ENCODE measurements at places on chromosomes 6 and 20.

DNA sequence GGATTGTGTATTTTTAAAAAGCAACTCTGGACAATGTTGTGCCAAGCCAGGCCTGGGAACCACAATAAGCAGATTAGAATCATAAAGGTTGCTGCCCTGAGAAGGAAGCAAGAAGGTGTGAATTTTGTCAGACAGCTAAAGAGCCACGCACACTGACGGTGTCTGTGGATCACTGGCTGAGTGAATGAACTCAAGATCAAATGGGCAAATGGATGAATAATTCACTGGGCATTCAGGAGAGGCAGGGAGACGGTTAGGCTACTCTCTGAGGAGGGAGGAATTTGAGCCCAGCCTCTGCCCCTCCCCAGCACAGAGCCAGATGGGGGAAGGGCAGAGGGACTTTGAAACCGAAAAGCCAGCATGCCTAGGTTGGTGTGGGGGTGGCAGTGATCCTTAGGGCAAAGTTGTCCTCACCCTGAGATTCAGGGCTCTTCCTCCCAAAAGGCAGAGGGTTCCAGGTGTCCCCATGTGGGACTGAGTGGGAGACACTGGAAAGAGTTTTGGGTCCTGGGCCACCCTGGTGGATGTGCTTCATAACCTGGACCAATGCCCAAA lies 19.5 kb upstream of the SLC22A7 start:
- DNase-seq = no peak

DNA sequence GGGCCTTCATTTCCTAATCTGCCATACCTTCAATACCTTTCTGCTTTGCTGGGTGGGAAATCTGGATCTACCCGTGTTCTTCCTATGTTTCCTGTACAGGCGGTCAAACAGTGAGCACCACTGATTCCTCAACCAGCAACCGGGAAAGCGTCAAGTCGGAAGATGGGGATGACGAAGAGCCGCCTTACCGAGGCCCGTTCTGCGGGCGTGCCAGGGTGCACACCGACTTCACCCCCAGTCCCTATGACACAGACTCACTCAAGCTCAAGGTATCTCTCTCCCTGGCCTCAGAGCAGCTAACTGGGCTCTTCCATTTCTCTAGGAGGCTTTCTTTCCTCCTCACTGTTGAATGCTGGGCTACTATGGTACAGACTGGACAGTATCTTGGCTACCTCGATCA lies 190.1 kb downstream of the SASH1 start:
- no peak for DNase-seq

GRCh38 chr6:74283532-74283931 lies 587.5 kb downstream of the CD109 start:
- DNase-seq = no peak

DNA sequence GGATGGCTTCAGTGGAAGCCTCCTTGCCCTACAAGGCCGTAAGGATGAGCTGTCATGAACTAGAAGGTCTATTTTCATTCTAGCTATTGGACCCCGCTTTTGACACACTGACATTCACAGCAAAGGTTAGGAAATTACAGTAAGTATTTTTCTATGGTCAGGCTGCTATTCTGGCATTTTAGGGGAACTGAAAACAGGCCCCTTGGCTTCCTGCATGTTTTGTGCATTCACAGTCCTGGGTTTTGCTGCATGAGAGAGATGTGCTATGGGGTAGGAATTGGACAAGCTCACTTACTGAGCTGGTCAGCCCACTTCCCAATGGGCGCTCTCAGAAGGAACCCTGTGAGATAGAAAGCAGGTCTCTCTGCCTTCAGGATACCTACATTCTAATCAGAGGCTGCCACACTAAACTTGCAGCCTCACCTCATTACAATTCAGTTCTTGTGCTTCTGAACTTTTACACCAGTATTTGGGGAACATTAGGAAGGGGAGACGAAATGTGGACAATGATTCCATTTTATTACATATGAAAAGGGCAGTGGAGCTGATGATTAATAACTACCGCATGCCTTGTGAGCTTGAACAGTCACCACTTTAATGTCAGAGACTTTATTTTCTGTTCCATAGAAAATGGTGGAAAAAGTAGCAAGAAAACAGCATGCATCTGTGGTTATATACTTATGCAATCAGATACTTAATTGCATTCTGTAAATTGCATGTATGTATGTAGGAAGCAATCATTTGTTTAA lies 86.6 kb upstream of the TAB2 start:
- no peak for DNase-seq

- DNase-seq = no peak
These were observed 5.1 kb upstream of the MAP1LC3A start for GRCh38 chr20:34553366-34553867.

- DNase-seq = no peak
These were observed 74.2 kb upstream of the RNF217 start for GRCh38 chr6:124887872-124888580.

DNA sequence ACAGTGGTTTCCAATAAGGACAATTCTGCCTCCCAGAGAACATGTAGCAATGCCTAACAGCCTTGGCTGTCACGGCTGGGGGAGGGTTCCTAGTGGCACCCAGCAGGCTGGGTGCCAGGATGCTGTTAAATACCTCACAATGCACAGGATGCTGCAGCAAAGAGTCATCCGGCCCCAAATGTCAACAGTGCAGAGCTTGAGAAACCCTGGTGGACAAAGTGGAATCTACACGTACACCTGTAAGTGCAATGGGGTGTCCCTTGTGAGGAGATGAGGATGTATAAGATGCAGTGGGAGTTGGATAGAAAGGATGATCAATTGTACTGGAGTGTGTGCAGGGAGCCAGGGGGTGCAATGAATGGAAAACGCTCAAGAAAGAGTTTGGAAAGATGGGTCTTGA lies 142.4 kb downstream of the FNDC1 start:
- DNase-seq = no peak

DNA sequence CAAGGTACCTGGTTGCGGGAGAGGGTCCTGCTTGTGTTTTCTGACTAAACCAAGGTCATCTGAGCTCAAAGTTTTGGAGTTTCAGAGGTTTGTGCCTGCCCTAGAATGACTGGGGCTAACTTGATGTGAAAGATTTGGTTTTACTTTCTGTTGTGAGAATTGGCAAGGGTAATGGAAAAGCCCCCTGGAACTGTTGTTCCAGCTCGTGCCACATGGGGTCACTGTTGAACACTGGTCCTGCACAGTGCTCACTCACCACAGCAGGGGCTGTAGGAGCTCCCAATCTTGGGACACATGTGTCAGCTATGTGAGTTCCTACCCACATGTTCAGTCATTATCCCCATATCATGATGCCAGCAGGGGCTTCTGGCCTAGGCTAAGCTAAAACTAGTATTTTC lies 6.5 kb downstream of the TGM6 start:
- no peak for DNase-seq

DNA sequence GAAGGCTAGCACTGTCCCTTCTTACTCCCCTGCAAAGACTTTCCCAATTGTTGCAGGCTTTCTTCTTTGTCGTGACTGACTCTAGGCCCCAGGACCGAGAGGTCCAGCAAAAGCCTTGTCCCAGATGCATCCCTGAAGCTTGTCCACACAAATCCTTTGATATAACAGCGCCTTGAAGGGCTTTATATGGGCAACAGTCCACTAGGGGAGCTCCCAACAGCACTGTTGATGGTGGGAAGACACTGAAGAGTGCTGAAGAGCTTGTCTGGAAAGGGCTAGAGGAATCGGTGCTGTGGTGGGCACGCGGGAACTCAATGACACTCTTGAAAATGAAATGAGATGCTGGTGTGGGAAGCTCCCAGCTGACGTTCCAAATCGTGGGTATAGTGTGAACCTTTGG lies 316.1 kb upstream of the CDH4 start:
- no peak for DNase-seq

GRCh38 chr6:35299674-35300073 lies 2.1 kb downstream of the DEF6 start:
- DNase-seq = peak; percentile 75

DNA sequence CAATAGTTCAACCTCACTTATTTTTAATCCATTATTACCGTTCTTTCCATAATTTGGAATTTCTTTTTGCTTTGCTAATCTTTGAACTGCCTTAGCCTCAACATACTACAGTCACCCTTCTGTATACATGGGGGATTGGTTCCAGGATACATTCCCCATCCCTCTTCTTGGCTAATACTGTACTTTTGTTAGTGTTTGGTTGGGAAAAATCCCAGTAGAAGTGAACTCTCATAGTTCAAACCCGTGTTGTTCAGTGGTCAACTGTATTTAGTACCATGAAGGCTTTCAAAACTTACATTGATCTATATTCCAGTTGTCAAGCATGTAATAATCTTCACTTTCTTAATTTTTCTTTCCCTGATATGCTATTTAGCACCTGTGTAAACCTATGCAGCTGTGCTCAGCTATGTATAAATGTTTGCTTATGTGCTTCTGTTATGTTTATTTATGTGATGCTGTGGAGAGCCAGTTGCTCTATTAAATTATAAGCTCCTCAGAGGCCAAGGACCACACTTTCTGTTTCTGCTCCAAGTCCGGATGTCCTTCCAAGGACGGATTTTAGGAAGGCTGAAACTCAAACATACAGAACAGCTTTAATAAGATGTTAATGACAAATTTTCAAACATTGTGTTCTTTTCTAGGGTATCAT lies 33.3 kb upstream of the LAMA4 start:
- no peak for DNase-seq

GRCh38 chr6:30557683-30557981 lies 537 bp downstream of the PRR3 start:
- peak; percentile 36 for DNase-seq

DNA sequence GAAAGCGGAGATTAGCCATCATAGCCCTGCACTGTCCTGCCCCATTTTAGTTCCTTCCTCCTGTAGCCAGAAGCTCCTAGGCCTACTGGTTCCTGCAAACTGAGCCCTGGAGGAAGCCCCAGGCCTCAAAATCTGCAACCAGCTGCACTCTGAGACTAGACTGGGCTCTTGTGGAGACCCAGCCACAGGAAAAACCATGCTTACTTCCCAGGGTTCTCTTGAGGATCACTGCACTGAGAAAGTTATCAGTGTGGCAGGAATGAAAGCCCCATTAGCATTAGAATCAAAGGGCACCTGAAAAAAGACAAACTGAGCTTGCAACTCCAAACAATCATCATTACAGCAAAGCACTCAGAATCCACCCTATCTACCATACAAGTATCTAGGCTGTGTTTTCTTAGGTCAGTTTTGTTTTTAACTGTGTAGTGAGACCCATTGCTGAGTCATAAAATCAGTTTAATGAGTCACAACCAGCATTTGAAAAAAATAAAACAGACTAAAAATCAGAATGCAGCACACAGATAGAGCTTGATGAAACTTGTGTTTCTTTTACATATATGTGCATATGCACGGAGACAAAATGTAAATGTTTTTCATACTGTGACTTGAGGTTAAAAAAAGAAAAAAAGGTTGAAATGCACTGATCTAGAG lies 91.0 kb downstream of the UNC5CL start:
- DNase-seq = no peak

GRCh38 chr6:139323511-139324300 lies 31.9 kb upstream of the TXLNB start:
- DNase-seq = peak; percentile 98

GRCh38 chr6:144321839-144322591 lies 36.9 kb downstream of the UTRN start:
- DNase-seq = no peak

DNA sequence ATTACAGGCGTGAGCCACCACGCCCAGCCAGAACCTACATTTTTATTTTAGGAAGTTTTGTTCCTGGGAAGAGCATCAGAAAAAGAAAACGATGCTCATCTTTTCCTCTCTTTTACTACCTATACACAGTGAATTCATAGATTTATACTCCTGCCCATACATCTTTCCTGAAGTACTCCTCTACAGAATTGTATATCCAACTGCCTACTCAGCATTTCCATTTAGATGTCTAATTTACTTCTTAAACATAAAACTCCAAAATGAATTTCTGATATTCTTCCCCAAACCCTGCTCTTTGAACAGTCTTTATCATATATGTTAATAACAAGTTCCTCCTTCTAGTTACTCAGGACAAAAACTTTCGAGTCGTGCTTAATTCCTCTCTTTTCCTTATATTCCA lies 39.8 kb upstream of the RSPO3 start:
- no peak for DNase-seq

- no peak for DNase-seq
These were observed 2.0 kb upstream of the KCNB1 start for GRCh38 chr20:49484180-49485140.

GRCh38 chr20:51142448-51142847 lies 119.5 kb upstream of the KCNG1 start:
- no peak for DNase-seq

DNA sequence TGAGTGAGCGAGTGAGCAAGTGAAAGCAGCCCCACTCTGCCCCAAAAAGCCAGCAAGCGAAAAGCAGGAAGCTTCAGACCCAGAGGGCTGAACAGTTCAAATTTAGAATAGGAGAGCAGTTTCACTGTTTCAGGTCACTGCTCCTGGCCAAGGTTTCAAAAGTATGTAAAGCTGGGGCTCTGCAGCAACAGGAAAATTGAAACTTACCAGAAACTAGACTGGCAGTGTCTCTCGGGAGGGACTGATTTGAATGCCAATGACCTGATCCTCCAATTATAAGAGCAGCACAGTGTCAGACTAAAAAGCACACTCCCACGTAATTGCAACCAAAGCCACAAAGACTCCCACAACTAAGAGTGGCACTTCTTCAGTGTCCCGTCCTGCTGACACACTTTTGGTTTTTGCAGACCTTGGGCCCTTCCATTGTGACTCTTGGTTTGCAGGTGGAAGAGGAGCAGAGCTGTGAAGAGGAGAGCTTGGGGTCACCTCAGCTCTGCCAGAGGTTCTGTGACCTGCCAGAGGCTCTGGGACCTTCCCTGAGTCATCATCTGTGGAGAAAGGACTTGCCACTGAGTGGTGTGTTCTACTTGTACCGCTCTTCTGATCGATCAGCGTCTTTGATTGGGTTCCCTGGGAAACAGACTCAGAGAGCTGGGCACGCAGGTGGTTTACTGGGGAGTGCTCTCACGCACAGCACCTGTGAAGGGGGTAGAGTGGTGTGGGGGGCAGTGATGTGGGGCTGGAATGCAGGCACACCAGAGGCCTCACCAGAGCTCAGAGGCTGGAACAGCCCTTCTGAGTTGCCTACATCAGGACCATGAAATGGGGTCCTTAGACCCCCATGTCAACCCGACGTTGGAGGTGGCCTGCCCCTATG lies 52.7 kb upstream of the PTGIS start:
- DNase-seq = no peak
